ENCODE measurements at places on chromosomes 5 and 9.

DNA sequence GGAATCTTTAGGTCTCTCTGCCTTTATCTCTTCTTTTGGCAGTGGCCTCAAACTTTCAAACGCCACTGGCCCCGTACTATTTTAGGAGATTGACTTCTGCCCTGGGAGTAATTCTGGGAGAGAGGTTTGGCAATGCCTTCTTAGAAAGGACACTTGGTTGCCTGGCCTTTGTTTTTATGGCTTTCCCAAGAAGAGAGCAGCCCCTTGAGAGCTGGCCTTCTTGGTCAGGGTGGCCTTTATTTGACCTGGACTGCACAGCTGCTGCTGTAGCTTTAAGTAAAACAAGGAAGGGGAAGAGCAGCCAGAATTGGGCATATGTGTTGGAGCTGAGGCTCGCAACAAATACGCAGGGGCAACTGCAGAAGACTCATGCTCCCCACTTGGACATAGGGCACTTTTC, 60.8 kb downstream of the PTPN3 start:
- DNase-seq, result no peak

- DNase-seq, result no peak
Measured at GRCh38 chr5:2135354-2135753, 252.6 kb upstream of the IRX4 start.

- no peak for DNase-seq
Measured at GRCh38 chr5:112822456-112822855, 38.6 kb upstream of the SRP19 start.

GRCh38 chr5:98940581-98940980, 11.8 kb upstream of the CHD1 start:
- DNase-seq, result no peak

- DNase-seq, result no peak
Measured at GRCh38 chr5:141868541-141868940, 9.7 kb downstream of the PCDH1 start.

- no peak for DNase-seq
Measured at GRCh38 chr5:125609011-125609410, 814.2 kb upstream of the GRAMD2B start.

DNA sequence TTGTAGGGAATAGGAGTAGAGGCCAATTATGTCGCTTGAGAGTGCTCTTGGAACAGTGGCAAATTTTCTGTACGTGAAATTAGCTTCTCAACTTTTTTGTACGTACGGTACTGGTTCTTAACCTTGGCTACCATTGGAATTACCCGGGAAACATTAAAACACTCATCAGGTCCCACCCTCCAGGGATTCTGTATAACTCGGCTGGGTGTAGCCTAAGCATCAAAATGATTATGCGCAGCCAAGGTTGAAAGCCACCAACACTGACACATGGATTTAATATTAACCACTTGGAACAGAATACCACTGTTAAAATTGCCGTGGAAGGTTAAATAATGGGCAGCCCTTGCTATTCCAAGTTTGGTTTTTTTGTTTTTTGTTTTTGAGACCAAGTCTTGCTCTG, 17.4 kb downstream of the DNAJA1 start:
- DNase-seq, result no peak

DNA sequence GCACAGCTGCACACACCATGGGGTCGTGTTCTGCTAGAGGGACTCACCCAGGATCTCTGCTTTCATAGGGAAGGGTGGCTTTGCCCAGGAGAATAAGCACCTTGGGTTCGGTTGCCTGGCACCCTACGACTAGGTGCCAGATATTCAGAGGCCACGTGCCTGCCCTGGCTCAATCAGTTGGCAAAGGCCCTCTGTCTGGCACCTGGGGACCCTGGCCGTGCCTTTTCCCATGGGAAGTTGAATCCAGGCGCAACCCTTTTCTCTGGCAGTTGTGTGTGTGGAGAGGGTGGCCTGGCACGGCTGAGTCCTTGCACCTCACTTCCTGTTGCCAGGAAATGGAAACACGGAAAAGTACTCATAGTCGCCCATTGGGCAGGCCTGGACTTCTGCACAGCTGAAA, 10.2 kb upstream of the ANKH start:
- no peak for DNase-seq

- no peak for DNase-seq
Measured at GRCh38 chr9:80157561-80157983, 585.8 kb downstream of the TLE4 start.

GRCh38 chr5:146717951-146718350, 160.6 kb downstream of the PPP2R2B start:
- DNase-seq, result no peak

DNA sequence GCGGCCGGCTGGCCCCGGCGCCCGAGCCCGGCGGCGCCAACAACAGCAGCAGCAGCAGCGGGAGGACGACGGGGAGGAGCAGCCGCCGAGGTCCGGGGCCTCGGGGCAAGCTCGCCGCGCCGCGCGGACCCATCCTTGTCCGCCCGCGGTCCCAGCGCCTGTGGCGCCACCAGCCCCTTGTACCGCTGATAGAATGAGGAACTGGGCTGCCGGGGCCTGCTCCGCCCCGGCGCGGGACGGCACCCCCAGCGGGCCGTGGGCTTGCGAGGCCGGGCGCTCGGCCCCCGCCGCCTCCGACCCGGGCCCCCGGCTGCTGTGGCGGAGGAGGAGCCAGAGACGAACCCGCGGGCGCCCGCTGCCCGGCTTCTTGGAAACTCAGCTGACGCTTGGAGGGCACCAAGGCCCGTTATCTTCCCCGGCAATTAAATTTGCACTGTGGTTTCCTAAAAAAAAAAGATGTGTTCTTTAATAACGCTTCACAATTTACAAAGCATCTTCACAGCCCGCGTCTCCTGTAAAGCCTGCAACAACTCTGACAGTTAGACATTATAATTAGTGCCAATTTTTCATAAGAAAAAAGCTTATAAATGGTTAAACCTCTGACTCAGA, at the start of gene ARSB:
ARSB (minus strand) TSS at position 195 of the 609 bp plus-strand sequence; CDS start at position 133, 62 bp downstream.
- DNase-seq, result peak; percentile 31

DNA sequence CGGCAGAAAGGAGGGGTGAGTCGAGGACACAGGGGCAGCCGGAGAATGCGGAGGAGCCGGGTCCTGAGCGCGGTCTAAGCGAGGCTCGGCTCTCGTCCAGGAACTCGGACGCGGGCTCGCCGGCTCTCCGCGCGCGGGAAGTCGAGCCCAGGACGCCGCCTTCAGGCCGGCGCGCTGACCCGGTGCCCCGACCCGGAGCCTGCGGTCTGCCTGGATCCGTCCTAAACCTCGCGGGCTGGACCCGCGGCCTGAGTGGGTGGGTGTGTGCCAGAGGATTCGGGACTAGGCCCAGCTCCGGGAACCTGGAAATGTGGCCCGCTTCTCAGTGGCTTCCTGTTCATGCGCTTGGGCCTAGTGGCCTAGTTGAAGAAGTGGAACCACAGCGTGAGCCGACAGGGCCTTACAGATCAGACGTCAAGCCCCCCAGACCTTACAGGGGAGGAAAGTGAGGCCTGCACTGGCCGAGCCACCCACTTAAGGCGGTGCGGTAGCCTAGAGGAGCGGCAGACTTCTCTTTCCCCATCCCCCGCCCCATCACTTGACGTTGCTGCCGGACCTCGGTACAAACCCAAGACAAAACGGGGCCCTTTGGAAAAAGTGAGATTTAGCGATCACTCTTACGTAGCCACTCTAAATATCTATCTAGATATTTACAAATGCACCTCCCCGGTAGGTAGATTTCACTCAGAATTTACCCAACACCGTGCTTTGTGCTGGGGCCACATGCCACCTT, 1.2 kb downstream of the CDKN2B-AS1 start:
- no peak for DNase-seq

GRCh38 chr9:75146229-75146628, 57.9 kb downstream of the OSTF1 start:
- DNase-seq, result no peak

DNA sequence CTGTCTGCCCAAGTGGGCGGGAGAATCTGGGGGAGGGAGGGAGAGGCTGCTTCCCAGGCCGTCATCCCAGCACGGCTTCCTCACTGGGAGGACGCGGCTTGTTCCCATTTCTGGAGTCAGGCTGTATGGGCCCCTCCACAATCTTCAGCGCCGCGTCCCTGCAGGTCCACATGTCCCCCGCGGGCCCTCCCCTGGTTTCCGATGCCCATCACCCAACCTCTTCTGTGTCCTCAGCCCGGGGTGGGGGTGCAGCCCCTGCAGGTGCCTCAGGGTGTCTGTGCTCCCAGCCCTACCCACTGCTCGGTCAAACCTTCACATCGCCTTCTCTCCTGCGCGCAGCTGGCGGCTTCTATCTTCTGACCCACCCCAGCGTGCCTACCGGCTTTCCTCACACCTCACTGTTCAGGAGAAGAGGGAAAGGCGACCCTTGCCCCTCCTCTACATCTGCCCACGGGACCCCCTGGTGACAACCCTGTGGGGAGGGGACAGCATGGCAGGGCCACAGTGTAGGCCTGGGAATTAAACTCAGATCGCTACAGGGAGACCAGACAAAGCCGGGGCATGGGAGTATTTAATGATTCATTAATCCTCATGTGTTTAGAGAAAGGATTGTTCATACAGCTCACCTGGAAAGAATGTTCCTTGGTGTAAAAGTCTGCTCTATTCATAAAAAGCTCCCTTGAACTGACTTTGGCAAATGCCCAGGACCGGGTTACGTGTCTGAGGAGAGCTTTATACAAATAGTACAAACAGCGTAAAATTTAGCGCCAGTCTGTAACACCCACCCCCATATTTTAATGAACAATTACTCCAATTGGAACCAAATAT, 145.1 kb downstream of the IRX1 start:
- DNase-seq, result no peak

- no peak for DNase-seq
Measured at GRCh38 chr5:159398936-159399335, 68.6 kb upstream of the IL12B start.

- DNase-seq, result no peak
Measured at GRCh38 chr5:40490464-40491111, 189.1 kb upstream of the PTGER4 start.

- DNase-seq, result no peak
Measured at GRCh38 chr9:121350993-121351561, 19.0 kb downstream of the STOM start.

- DNase-seq, result no peak
Measured at GRCh38 chr5:78705826-78706225, 57.3 kb upstream of the LHFPL2 start.

- DNase-seq, result no peak
Measured at GRCh38 chr9:111598733-111599091, 735 bp downstream of the PTGR1 start.

DNA sequence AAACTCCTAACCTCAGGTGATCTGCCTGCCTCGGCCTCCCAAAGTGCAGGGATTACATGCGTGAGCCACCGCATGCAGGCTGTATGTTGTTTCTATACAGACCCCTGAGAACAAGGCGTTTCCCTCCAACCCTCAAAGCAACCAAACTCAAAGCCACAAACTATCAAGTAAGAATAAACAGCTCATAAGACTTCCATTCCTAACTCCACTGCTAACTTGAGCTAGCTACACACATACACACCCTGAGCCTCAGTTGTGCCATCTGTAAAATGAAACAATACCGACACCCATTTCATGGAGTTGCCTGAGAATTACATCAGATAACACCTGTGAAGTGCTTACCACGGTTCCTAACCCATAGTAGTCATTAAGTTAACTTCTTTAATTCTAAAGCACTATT, 70.8 kb downstream of the SERINC5 start:
- DNase-seq, result no peak

GRCh38 chr5:105593011-105593760, 2030.6 kb upstream of the NUDT12 start:
- no peak for DNase-seq

DNA sequence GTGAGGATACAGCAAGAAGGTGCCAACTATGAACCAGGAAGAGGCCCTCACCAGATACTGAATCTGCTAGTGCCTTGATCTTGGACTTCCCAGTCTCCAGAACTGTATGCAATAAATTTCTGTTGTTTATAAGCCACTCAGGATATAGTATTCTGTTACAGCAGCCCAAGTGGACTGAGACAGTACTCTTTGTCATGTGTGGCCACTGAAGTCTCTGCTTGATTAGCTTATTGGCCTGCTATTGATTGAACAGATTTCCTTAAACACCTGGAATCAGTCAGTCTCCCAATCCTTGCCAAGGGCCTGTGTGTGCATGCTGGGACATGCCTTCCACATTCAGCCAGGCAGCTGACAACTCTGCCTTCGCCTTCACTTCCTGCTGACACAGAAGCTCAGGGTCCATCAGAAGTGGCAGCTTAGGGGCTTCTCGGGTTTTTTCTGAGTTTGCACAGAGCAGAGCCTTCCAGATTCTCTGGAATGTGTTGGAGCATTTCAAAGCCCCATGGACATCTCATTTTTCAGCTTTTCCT, 13.7 kb upstream of the ROR2 start:
- no peak for DNase-seq

DNA sequence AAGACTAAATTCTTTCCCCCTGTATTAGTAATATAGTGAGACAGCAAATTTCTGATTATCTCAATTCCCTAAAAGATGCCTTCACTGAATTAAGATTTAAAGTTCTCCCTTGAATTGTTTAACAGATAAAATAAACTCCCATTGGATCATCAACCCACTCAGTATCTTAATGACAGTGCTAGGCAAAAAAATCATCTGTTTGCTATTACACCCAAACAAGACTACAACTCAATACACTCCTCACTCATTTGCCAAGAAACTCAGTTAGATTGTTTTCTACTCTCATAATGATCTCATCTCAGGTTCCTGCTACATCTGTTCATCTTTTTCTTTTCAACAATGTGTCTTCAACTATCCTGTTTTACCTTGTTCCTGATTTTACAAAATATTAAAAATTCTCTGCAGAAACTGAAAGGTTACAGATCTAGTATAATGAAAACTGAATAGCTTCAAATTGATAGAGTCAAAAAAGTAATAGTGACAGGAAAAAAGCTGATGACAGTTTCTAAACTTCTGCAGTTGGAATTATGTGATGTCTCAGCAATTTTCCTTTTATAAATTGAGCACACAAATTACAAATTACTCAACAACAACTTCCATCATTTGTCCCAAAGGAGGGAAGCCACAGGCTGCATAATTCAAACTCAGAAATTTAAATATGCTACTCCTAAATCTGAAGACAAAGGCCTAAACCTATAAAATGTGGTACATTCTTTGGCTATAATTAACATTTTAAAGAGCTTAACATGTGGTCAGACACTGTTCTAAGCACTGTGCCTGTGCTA, 39.4 kb downstream of the HOMER1 start:
- DNase-seq, result no peak

DNA sequence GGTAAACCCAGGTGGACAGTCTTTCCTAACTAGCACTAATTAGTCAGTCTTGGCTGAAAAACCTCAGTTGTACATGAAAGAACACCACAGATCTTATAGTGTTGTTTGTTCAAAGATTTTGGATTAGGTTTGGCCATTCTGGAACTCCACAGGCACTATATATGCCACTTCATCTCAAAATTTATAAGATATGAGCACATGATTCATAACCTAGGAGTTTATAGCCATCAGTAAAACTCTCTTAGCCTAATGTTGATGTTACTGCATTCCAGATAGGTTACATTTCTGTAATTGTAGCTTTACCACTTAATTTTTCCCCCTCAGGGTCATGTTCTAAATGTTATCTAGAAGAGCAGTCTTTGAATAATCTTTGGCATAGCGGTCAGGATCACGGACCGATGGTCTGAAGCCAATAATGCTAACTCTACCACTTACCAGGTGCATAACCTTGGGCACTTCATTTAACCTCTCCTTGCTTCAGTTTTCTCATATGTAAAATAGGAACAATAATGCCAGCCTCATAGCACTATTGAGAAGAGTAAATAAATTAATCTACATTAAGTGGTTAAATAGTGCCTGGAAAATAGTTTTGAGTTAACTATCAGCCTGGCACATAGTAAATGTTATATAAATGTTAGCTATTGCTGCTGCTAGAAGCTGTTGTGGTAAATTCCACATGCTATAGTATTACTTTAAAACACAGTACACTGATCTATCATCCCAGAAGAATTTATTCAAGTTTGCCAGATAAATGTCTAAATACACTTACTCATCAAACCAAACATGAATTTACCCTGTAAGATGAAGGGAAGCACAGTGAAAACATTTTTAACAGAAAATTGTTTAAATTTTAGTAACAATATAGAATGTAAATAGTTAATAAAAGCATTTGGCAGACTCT, 743.9 kb downstream of the NR2F1-AS1 start:
- no peak for DNase-seq

Data from stimulated activated CD8-positive, alpha-beta memory T cell treated with anti-CD3 and anti-CD28 coated beads, Interleukin-7, amount 100 ng/mL, for 4 hours (primary cell).